ENCODE measurements at places on chromosomes 16 and 17.

DNA sequence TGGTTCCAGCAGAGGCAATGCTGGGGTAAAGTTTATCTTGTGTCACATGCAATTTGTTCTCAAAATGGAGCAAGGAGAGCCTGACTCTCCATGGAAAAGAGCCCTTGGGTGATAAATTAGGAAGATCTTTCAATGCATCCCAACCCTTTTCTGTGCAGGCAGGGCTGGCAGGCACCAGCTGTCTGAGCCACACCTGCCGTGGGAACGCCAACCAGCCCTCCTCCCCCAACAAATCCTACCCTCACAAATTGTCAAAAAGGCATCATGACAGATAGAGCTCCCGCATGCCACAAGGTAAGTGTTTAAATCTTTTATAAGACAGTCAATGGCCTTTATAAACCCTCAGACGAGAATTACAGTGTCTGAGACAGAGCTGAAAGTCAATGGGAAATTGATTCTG lies 418.5 kb upstream of the CDH5 start:
- no peak for DNase-seq

- DNase-seq, result no peak
These were observed 38.0 kb downstream of the ABCA6 start for GRCh38 chr17:69103557-69104233.

GRCh38 chr17:40932608-40933007 lies 4.8 kb downstream of the KRT23 start:
- no peak for DNase-seq

DNA sequence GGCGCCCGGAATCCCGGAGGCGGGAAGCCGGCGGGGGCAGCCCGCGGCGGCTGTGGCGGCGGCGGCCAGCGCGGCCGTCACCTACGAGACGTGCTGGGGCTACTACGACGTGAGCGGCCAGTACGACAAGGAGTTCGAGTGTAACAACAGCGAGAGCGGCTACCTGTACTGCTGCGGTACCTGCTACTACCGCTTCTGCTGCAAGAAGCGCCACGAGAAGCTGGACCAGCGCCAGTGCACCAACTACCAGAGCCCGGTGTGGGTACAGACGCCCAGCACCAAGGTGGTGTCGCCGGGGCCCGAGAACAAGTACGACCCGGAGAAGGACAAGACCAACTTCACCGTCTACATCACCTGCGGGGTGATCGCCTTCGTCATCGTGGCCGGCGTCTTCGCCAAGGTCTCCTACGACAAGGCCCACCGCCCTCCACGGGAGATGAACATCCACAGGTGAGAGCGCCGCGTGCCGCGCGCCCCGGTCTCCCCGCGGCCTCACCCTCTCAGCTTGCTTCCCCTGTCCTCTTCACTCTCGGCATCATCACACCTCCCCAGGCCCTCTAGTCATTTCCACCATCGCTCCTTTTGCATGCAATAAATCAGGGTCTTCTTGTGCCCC lies 706 bp downstream of the SHISA6 start:
- DNase-seq, result no peak

DNA sequence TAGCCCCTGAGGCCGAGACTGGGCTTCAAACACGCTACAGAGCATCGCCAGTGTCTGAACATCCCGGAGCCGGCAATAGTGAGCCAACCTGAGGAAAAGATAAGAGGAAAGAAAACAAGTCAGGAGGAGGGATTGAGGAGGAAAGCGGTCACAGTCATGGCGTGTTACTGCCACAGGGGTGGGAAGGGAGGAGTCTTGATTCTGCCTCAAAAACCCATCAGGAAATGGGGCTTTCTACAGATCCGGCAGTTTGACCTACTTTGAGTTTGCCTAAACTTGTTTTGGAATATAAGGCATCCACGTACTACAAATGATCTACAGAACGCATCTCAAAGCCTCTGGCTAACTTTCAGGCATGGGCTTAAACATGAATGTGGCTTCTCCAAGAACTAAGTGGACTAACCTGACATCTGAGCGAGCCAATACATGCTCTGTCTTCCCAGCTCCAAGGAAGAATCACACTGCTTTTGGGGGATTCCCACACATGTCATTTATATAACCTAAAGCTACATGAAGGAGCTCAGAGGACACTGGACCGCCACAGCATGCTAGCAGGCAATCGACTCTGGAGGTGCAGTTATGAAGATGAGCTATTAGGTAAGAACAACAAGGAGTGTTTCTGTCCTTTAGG lies 96.6 kb downstream of the WDR59 start:
- no peak for DNase-seq

GRCh38 chr17:78736526-78737079 lies 45.5 kb downstream of the CYTH1 start:
- no peak for DNase-seq

- no peak for DNase-seq
These were observed 3.6 kb downstream of the ADCY7 start for GRCh38 chr16:50269769-50270509.

GRCh38 chr17:74924250-74924948 lies at the start of gene OTOP2:
OTOP2 (plus strand) TSS chr17:74924273; CDS start chr17:74924633, 360 bp downstream.
- no peak for DNase-seq

- DNase-seq, result no peak
These were observed 11.3 kb upstream of the SKAP1 start for GRCh38 chr17:48441231-48441711.
